ENCODE measurements at places on chromosomes 6 and 20. TPM values are rescaled to one million over a fixed set of nuclear protein-coding genes. Genes with fewer than 3 reads are reported as not detected.
A peak's percentile ranks its signal among the peaks of the same experiment; 100 is the strongest.

- no peaks in the 10 kb centered on the region for H3K27me3 ChIP-seq
- H3K27ac ChIP-seq = no peak overlapping the region
- H3K4me3 ChIP-seq = no peak overlapping the region
- no peak for DNase-seq
Measured at GRCh38 chr20:25643716-25644115, 19.9 kb upstream of the NANP start.

Gene MAK
- not detected for total RNA-seq

DNA sequence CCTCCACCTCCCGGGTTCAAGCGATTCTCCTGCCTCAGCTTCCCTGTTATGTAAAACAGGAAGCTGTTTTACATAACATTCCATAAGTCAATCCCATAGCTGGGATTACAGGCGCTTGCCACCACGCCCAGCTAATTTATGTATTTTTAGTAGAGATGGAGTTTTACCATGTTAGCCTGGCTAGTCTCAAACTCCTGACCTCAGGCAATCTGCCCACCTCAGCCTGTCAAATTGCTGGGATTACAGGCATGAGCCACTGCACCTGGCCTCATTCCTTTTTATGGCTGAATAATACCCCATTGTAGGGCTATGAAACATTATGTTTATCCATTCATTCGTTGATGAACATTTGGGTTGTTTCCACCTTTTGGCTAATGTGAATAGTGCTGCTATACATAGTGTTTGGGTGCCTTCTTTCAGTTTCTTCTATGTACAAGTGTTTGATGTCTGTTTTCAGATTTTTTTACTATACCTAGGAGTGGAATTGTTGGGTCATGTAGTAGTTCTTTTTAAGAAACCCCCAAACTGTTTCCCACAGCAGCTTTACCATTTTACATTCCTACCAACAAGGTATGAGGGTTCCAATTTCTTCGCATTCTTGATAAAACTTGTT lies 138.7 kb upstream of the COL21A1 start:
- no peaks in the 10 kb centered on the region for H3K27me3 ChIP-seq
- H3K4me1 ChIP-seq = no peaks in the 10 kb centered on the region
- no peak overlapping the region for H3K27ac ChIP-seq

DNA sequence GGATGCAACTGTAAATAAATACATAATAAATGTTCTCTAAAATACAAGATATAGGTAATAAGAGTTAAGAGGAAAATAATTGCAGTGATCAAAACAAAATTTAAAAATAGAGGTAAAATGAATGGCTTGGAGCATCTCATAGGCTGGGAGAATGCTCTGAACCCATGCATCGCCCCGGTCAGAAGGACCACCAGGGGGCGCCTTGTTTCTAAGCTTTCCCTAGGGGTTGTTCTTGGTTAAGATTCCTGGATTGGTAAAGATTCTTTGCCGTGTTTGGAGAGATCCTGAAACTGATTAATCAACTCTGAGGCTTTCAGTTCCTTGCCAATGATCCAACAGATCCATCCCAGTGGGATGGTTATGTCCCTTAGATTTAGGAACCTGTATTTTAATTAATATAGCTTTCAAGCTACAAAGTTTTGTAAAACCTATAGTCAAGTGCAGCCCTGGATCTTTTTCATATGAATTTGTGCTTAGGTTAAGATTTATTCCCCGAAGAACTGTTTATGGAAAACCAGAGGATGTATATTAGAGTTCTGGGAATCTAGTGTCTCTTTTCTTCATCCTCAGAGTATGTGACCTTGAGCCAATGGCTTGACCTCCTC lies 45.3 kb upstream of the PRELID3B start:
- H3K4me3 ChIP-seq = no peak overlapping the region
- no peak overlapping the region for H3K27ac ChIP-seq
- DNase-seq = peak; percentile 7
- no peaks in the 10 kb centered on the region for H3K36me3 ChIP-seq
- H3K27me3 ChIP-seq = no peaks in the 10 kb centered on the region

Gene HLA-DQB2
- 7.8 TPM for total RNA-seq

DNA sequence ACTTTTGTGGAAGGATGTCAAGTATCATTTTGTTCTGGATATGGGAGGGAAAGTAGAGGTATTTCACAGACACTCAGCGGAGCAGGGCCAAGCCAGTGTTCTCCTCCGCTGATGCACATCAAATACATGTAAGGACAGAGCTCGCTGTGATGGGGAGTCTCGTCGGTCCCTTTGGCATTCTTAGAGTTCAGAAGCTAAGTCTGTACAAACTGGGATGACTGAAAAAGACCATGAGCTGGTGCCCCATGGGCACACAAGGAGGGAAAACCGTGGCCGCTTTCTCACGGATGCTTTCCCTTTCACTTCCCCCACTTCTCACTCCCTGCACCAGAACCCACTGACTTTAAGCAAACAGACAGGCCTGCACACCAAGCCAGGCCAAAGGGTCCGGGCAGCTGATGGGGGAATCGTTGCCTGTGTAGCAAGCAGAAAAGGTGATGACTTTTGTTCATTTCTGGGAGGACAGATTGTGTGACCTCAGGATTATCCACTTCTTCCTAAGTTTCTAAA lies 27.7 kb upstream of the MPC1 start:
- no peaks in the 10 kb centered on the region for H3K27me3 ChIP-seq
- no peak for DNase-seq
- no peak overlapping the region for H3K27ac ChIP-seq
- no peak overlapping the region for H3K4me3 ChIP-seq

DNA sequence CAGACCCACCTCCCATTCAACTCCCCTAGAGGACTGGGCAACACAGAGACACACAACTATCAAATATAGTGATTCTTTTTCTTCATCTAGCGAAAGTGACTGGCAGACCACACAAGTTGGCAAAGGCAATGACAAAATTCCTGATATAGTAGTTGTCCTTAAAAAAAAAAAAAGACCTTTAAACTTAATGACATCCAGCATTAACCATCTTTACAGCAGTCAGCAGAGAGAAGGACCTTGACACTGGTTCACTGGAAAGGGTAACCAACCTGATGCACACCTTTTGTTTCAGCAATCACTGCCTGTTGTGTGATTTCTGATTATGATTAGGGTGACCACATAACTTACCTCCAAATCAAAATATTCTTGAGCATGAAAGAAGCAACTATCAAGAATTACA lies 1.7 kb upstream of the CNKSR3 start:
- H3K36me3 ChIP-seq = no peaks in the 10 kb centered on the region
- H3K27me3 ChIP-seq = peaks cover 4% of the 10 kb centered on the region
- peaks cover 41% of the 10 kb centered on the region for H3K4me1 ChIP-seq

DNA sequence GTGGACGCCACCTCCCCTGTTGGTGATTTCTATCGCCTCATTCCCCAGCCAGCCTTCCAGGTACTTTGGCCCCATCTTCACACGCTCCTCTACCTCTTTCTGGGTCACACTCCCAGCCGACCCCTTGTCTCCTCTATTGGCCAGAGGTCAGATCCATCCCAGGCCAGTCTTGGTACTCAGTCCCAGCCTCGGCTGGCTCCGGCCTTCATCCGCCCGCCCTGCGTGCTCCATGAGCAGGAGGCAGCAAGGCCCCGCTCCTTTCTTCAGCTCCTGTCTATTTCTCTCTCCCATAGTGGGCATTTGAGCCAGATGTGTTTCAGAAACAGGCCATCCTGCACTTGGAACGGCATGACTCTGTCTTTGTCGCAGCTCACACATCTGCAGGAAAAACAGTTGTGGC lies 2.6 kb downstream of the SKIC2 start:
- H3K4me1 ChIP-seq = peaks cover 15% of the 10 kb centered on the region
- H3K27ac ChIP-seq = no peak overlapping the region
- no peaks in the 10 kb centered on the region for H3K27me3 ChIP-seq
- H3K36me3 ChIP-seq = peaks cover 74% of the 10 kb centered on the region
- H3K4me3 ChIP-seq = no peak overlapping the region

Measured in esophagus squamous epithelium (tissue), 5 donors.